ENCODE measurements at places on chromosomes 12 and 14.

GRCh38 chr12:51368640-51369517 lies 22.3 kb downstream of the GALNT6 start:
- DNase-seq: peak; percentile 87

DNA sequence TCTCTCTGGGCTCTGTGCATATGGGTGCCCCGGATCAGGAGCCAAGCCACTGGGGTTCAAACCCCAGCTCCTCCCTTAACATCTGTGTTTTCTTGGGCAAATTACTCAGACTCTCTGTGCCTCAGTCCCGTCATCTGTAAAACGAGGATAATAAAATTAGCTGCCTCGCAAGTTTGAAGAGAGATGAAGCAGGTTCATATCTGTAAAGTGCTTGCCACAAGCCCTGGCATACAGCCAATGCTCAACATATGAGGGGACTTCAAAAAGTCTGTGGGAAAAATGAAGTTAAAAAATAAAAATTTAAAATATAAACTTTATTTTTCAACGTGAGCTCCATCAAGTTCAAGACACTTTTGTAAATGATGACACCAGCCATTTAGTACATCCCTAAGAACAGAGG lies 276.7 kb downstream of the FOXN3 start:
- DNase-seq: no peak

DNA sequence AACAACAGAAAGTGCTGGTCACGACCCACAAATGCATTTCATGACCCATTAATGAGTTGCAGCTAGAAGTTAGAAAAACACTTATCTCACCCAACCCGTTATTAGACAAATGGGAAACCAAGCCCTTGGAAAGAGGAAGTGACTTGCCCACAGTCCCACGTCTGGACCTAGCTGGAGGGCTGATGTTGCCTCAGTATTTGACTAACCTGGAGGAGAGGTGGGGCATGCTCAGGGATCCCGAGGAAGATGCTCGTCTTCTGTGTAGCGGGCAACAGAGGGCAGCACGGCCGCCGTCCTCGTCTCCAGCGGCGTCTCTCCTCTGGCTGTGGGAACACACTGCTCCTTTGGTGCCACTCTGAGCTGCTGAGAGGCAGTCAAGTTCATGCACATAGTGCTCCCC lies 12.7 kb downstream of the CCND2 start:
- DNase-seq: no peak

- DNase-seq: no peak
Measured at GRCh38 chr12:102509123-102509626, 28.8 kb upstream of the IGF1 start.

- no peak for DNase-seq
Measured at GRCh38 chr12:126219139-126219538, 1153.9 kb downstream of the AACS start.

DNA sequence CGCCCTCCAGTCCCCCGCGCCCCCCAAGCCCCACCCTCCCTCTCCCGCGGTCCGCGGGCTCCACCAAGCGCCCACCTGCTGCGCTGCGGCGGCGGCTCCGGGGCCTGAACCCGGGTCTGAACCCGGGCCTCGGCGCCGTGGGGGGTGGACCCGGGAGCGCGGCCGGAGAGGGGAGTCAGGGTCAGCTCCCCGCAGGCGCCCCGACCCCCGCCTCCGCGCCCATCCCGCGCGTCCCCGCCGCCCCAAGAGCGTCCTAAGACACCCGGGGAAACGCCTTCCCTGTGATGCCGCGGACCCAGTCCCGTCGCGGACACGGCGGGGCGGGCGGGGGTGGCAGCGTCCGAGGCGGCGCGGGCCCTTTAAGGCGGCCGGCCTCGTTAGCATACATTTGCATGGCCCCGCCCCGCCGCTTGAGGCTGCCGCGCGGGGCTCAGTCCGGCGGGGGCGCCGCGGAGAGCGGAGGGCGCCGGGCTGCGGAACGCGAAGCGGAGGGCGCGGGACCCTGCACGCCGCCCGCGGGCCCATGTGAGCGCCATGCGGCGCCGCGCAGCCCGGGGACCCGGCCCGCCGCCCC lies at the start of gene MMP17:
Gene MMP17, plus strand, starts transcription at position 433 of the 574 bp plus-strand sequence. Its CDS starts 102 bp downstream, at position 535.
- peak; percentile 58 for DNase-seq

DNA sequence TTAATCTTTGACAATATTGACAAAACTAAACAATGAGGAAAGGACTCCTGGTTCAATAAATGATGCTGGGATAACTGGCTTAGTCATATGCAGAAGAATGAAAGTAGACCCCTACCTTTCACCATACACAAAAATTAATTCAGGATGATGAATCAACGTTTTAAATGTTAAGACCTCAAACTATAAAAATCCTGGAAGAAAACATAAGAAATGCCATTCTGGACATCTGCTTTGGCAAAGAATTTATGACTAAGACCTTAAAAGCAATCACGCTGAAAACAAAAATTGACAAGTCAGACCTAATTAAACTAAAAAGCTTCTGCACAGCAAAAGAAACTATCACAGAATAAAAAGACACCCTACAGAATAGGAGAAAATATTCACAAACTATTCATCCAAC lies 97.4 kb downstream of the LMNTD1 start:
- DNase-seq: peak; percentile 20

GRCh38 chr12:42588524-42589464 lies 752 bp downstream of the PRICKLE1 start:
- DNase-seq: peak; percentile 45

GRCh38 chr14:100524933-100525243 lies 62.3 kb downstream of the BEGAIN start:
- no peak for DNase-seq

DNA sequence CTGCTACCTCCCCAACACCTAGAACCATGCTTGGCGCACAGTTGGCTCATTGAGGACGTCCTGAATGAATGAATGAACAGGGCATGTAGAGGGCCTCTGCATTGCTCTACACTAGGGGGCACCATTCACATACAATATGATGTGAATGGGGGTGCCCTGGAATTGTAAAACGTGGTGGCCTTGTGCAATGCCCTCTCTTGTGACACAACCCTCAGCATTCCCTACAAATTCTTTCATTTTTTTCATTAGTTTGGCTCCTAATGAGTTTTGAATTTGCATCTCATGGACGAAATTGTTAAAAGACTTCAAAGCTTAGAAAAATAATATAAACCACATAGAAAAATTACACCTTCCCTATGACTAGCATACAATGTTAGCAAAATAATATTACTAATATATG lies 2.3 kb upstream of the DIO2 start:
- peak; percentile 83 for DNase-seq

GRCh38 chr12:53941750-53942149 lies 3.1 kb downstream of the HOXC13 start:
- DNase-seq: no peak

DNA sequence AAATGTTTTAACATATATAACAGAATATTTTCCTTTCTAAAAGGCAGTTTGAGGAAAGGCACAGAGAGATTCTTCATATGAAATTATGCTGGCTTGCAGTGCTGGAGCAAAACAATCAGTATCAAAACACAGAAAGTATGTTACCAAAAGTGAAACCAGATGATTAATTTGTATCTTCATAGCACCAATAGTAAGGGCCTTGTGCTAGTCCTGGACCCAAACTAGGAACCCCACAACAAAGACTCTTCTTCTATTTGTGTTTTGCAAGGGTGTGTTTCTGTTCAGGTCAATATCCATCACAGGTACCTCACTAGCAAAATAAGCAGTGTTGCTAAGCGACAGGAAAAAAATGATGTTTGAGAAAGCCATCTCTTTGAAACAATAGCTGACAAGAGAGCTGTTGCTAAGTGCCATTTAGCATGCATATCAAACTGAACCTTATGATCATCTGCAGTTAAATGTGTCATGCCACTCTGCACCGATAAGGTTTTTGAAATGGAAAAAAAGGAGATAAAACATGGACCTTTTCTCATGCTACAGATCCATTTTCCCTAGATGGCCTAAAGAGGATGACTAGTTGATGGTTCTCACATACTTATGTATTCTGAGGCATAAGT lies 196.2 kb upstream of the ALG10 start:
- no peak for DNase-seq

GRCh38 chr12:61530456-61530855 lies 729.7 kb upstream of the USP15 start:
- DNase-seq: no peak

GRCh38 chr12:10505620-10506019 lies at the start of gene EIF2S3B:
EIF2S3B (plus strand) TSS chr12:10505890; CDS start chr12:10505903, 13 bp downstream.
- no peak for DNase-seq

DNA sequence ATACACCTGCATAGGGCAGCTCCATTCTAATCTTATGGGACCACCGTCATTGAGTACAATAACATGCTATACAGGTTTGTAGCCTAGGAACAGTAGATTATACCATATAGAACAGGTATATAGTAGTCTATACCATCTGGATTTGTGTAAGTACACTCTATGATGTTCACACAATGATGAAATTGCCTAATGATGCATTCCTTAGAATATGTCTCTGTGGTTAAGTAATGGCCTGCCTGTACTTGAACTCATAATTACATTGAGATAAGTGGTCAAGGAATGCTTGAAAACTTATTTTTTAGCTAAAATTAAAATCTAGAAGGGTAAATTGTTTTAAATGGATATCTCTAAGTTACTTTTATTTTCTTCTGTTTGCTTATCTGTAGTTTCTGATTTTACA lies 152.7 kb downstream of the SRGAP1 start:
- DNase-seq: peak; percentile 50

GRCh38 chr14:95522116-95522515 lies 5.7 kb upstream of the SYNE3 start:
- no peak for DNase-seq

DNA sequence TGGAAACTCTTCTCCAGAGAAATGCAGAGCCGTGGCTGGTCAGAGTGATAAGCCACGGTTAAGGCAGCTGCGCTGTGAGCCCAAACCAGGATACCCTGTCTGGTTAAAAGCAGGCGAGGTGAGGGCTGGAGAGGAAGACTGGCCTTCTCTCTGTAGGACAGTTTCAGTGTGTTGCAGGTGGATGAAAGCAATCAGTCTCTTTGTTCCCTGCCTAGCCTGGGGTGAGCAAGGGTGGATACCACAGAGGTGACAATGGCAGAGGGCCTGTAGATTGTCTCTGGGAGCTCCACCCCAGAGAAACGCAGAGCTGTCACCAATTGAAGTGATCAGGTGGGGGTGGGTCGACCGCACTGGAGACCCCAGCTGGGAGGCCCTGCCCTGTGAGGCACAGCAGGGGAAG lies 621.9 kb downstream of the LRFN5 start:
- DNase-seq: no peak

GRCh38 chr14:60317609-60318008 lies 68.6 kb downstream of the PPM1A start:
- DNase-seq: no peak

GRCh38 chr12:100165356-100165755 lies 22.7 kb upstream of the BLTP3B start:
- no peak for DNase-seq

GRCh38 chr12:52630599-52631200 lies 12.3 kb upstream of the KRT73 start:
- no peak for DNase-seq

GRCh38 chr14:75452900-75453816 lies 25.3 kb downstream of the JDP2 start:
- DNase-seq: peak; percentile 97

GRCh38 chr12:52909331-52909730 lies 4.5 kb upstream of the KRT8 start:
- DNase-seq: no peak

- peak; percentile 48 for DNase-seq
Measured at GRCh38 chr14:87133073-87133801, 859.7 kb downstream of the GALC start.

DNA sequence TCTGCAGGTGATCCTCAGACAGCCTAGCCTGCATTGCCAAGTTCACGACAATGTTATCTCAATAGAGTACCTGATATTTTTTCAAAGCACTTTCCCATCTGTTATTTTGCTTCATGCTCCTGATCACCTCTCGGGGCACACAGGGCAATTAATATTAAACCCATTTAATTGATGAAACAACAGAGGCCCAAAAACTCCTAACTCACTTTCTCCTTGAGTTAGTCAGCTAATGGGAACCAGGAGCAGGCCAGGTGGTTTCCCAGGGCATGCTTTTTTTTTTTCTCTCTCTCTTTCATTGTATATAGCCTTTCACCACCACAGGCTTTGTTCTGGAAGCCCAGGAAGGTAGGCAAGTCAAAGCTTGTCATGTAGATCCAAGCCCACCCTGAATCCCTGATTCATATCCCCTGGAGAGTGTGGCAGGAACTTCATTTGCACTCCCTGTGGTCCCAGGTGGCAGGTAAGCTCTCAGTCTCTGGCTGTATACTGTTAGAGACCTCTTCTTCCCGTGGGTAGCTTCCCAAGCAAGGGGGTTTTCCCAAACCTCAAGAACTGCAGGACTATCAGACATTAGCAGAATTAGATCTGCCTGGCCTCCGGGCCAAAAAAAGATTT lies 41.6 kb upstream of the MAP1LC3B2 start:
- no peak for DNase-seq

GRCh38 chr14:34355584-34356263 lies 106.3 kb downstream of the SPTSSA start:
- peak; percentile 82 for DNase-seq

- peak; percentile 22 for DNase-seq
Measured at GRCh38 chr14:43204816-43205215, 1302.3 kb downstream of the FSCB start.

DNA sequence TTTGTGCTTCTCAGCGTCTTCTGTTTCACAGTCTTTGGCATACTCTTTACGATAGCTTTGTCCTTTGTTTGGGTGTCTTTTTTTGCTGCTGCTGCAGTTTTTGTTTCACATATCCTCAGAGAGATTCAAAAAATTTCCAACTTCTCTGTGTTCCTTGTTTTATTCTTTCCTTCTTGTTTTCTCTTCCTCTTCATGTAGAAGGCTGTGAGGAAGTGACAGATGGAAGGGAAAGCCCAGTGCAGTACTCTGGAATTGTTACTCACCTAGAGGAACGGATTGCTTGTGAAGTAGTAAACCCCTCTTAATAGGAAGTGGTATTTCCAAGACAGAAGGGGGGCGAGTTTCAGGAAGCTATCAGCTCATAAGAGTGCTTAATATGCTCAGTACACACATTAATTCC lies 1.7 kb downstream of the CREBL2 start:
- no peak for DNase-seq

DNA sequence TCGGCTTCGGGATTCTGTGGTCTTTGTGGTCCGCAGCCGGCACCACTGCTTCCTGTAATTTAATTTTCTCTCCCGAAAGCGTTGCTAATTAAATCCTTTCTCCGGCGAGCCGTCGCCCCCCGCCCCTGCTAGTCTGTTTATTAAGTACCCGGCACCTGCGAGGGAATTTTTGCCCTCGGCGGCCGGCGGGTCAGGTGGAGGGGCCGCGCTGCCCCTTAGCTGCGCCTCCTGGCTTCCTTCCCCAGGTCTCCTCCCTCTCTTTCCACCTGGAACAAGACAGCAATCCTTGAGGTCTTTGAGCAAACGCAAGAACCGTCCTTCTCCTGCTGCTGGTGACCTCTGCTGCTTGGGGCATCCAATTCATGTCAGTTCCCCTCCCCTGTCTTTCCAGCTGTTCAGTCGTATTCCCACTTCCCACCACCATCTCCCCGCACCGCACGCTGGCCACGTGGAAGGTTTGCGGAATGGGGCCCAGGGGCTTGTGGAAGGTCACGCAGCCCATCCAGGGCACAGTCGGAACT lies 16.2 kb downstream of the ZDHHC22 start:
- no peak for DNase-seq

GRCh38 chr12:29688914-29689313 lies 94.8 kb downstream of the TMTC1 start:
- DNase-seq: no peak

- DNase-seq: peak; percentile 28
Measured at GRCh38 chr14:64952598-64953309, 10.2 kb upstream of the GPX2 start.

Measured in iris pigment epithelial cell (primary cell).